Activated CD4-positive, alpha-beta T cell treated with anti-CD3 and anti-CD28 coated beads, Interleukin-2, amount 10 ng/mL, durations not matched to agents 7 days and 5 days (primary cell): ENCODE measurements at places on chromosomes 1 and 21. TPM values are rescaled to one million over a fixed set of nuclear protein-coding genes. Genes with fewer than 3 reads are reported as not detected.

- H3K27ac ChIP-seq = no peak overlapping the region
- peaks cover 12% of the 10 kb centered on the region for H3K27me3 ChIP-seq
- no peaks in the 10 kb centered on the region for H3K4me1 ChIP-seq
- no peak for DNase-seq
- no peaks in the 10 kb centered on the region for H3K36me3 ChIP-seq
- no peak overlapping the region for H3K4me3 ChIP-seq
These were observed 77.9 kb downstream of the TRABD2B start for GRCh38 chr1:47919113-47919833.

DNA sequence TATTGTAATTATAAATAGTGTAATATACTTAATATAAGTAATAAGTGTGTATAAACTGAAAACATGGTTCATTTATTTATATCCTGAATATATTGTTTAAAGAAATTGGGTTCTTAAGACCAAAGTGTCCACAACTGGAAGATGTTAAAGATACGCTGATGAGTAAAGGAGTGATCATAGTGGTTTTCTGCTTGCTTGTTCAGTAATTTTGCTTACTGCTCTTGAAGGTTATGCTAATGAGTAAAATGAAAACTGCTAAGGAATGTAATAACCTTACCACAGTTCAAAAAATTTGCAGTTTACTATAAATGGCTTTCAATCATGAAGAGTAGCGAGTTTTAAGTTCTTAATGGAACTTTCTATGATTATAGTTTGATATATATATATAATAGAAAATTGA, 22.0 kb downstream of the DONSON start:
- peaks cover 45% of the 10 kb centered on the region for H3K36me3 ChIP-seq
- no peak overlapping the region for H3K27ac ChIP-seq
- H3K4me3 ChIP-seq = no peak overlapping the region
- no peak for DNase-seq

APCS gene
- not detected for total RNA-seq

CELA3B gene
- not detected for total RNA-seq

- no peak overlapping the region for H3K4me3 ChIP-seq
- H3K4me1 ChIP-seq = no peaks in the 10 kb centered on the region
- no peaks in the 10 kb centered on the region for H3K36me3 ChIP-seq
These were observed 272.0 kb downstream of the BRINP3 start for GRCh38 chr1:190205713-190206112.

- DNase-seq = no peak
- no peak overlapping the region for H3K27ac ChIP-seq
- peaks cover 14% of the 10 kb centered on the region for H3K4me1 ChIP-seq
- no peaks in the 10 kb centered on the region for H3K36me3 ChIP-seq
- H3K4me3 ChIP-seq = no peak overlapping the region
- H3K27me3 ChIP-seq = peaks cover 6% of the 10 kb centered on the region
These were observed 9.9 kb upstream of the HLCS start for GRCh38 chr21:36976228-36976861.

DNA sequence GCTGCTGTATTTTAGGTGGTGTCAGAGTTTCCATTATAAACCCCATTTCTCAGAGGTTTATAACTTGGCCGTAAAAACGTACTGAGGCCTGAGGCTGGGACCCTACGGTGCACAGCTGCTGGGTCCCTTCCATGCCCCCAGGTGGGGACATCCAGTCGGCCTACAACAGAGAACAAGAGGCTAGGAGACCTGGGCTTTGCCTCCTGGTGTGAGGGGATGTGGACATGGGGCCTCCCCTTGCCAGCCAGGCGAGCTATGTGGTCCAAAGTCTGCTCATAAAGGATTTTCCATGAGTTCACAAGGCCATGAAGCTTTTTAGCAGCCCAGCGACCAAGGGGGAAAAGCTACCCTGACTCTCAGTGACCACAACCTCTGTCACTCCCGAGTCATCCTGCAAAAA, 261.5 kb upstream of the VAMP3 start:
- H3K4me3 ChIP-seq = no peak overlapping the region
- no peak overlapping the region for H3K27ac ChIP-seq
- no peak for DNase-seq
- H3K27me3 ChIP-seq = no peaks in the 10 kb centered on the region
- H3K36me3 ChIP-seq = no peaks in the 10 kb centered on the region

GRCh38 chr21:17201741-17202260, 311.0 kb upstream of the CXADR start:
- no peaks in the 10 kb centered on the region for H3K27me3 ChIP-seq
- no peaks in the 10 kb centered on the region for H3K4me1 ChIP-seq
- DNase-seq = no peak
- no peaks in the 10 kb centered on the region for H3K36me3 ChIP-seq

GRCh38 chr21:34745557-34746255, 76.9 kb downstream of the CLIC6 start:
- peaks cover 16% of the 10 kb centered on the region for H3K27me3 ChIP-seq
- peak overlapping the region; percentile 66 for H3K27ac ChIP-seq
- peak overlapping the region; percentile 52 for H3K4me3 ChIP-seq
- H3K4me1 ChIP-seq = peaks cover 4% of the 10 kb centered on the region

FAM177B gene
- total RNA-seq = not detected

GRCh38 chr1:162020150-162020549, 3.5 kb downstream of the OLFML2B start:
- H3K27ac ChIP-seq = no peak overlapping the region
- H3K4me3 ChIP-seq = no peak overlapping the region
- H3K36me3 ChIP-seq = no peaks in the 10 kb centered on the region

S100A7A gene
- total RNA-seq = not detected

SLC37A1 gene
- 19.2 TPM for total RNA-seq

DNA sequence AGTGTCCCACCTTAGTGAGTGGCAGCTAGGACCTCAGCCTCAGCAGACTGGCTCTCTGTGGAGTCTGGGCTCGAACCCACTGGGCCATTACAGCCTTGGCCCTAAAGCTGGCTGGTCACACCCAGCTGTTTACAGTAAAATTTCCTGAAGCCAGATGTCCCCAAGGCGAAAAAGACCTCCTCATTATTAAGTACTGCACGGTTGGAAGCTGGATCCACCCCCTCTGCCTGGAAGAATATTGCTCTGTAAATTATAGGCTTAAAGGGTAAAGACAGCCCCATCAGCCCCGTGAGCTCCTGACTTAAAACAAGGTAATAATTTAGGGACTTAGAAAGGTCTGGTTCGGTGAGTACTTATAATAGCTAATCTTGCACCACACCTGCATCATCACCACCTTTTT, 30.3 kb upstream of the TMEM51 start:
- H3K4me3 ChIP-seq = no peak overlapping the region
- peaks cover 3% of the 10 kb centered on the region for H3K27me3 ChIP-seq
- no peak overlapping the region for H3K27ac ChIP-seq
- H3K4me1 ChIP-seq = no peaks in the 10 kb centered on the region
- H3K36me3 ChIP-seq = no peaks in the 10 kb centered on the region
